Fibroblast of skin of left biceps (primary cell): ENCODE measurements at places on chromosomes 16 and 17.

GRCh38 chr17:39231591-39232551 lies 6.1 kb upstream of the STAC2 start:
- DNase-seq = no peak

DNA sequence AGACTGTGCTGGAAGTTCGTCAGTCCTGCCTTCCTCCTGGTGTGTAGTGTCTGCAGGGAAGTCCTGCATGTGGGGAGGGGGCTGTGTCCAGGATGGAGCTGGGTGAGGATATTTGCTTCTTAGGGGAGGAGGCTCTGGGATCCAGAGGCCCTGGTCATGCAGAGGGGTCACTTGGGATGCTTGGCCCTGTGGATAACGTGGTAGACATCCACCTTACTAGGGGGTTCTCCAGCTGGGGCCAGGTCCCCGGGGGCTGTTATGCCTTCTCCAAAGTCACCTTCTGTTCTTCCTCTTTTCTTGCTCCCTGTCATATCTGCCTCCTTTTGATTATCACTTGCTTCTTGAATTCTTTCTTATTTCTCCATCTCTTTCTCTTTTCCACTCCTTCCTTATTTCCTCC lies 43.8 kb downstream of the SLC6A2 start:
- DNase-seq = no peak

- no peak for DNase-seq
Observed at GRCh38 chr17:9410301-9410700, 165.3 kb downstream of the STX8 start.

GRCh38 chr17:9475101-9475658 lies 100.4 kb downstream of the STX8 start:
- no peak for DNase-seq
